ENCODE measurements at places on chromosomes 2 and 18.

DNA sequence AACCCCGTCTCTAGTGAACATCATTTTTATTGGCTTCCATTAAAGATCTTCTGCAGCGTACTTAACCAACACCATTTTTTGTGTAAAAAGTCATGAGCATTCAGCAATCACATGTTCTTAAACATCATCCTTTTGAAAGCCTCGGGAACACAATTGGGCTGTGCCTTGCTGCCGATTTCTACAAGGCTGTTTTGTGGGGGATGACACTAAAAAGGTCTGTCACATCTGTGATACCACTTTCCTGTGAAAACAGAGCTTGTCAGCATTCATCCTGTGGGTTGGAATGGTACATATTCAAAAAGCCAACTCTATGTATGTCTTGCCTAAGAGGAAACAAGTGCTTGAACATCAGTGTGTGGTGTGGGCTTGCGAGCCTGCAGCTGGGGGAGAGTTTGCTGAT is 49.1 kb upstream of the MAPRE3 start:
- DNase-seq, result no peak

GRCh38 chr18:53944721-53945120 is 279.7 kb downstream of the MBD2 start:
- no peak for DNase-seq

- no peak for DNase-seq
Measured at GRCh38 chr18:24810561-24811305, 350.3 kb downstream of the HRH4 start.

- DNase-seq, result no peak
Measured at GRCh38 chr2:222064286-222064685, 234.5 kb downstream of the PAX3 start.

- DNase-seq, result no peak
Measured at GRCh38 chr2:54570925-54571694, 115.0 kb downstream of the SPTBN1 start.

- DNase-seq, result no peak
Measured at GRCh38 chr2:236158969-236159777, 9.0 kb downstream of the GBX2 start.

DNA sequence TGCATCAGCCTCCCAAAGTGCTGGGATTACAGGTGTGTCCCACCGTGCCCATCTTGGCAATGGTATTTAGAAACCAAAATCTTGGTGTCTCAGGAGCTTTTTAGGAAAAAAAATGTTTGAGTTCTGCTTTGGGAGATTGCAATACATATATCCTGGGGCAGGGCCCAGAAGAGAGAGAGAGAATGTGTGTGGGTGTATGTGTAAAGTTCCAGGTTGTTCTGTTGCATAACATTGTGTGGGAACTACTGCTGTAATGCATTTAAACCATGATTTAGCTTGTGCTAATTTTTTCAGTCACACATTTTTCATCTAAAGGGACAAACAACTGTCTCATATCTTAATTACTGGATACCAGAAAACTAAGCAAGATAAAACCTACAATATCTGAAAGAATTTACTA is 70.8 kb upstream of the NABP1 start:
- DNase-seq, result no peak

DNA sequence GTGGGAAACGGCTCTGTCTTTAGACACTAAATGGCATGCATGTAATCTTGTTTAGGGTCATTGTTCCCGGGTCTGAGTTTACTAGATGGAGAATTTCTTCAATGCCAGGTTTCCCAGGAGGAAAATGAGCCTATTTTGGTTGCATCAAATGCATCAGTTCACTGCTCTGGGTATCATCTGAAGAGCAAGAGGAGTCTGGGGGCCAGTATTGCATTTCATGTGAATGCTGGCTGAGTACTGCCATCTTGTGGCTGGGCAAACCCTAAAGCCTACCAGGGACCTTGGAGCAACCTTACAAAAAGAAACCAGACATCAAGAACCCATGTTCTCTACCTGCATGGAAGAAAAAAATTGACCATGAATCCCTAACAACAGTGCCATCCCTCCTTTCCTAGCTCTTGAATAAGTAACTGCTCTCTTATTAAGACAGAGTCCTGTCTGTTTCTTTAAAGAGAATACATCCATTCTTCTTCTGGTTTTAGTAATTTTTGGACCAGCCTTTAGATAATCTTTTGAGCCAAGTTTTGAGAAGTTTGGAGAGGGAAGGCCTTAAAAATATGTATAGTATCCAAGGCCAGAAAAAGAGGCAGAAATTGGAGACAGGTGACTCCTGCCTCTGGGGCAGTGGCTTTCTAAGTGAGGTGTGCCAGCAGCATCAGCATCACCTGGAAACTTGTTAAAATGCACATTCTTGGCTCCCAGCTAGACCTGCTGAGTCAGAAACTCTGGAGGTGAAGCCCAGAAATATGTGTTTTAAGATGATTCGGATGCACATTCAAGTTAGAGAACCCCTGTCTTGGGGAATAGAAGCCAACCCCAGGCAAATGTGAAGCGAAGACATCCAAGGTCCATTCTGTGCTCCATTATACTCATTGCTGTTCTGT is 261.0 kb upstream of the CXCR4 start:
- DNase-seq, result peak; percentile 51

- no peak for DNase-seq
Measured at GRCh38 chr2:78980871-78981270, 44.6 kb upstream of the REG3G start.

DNA sequence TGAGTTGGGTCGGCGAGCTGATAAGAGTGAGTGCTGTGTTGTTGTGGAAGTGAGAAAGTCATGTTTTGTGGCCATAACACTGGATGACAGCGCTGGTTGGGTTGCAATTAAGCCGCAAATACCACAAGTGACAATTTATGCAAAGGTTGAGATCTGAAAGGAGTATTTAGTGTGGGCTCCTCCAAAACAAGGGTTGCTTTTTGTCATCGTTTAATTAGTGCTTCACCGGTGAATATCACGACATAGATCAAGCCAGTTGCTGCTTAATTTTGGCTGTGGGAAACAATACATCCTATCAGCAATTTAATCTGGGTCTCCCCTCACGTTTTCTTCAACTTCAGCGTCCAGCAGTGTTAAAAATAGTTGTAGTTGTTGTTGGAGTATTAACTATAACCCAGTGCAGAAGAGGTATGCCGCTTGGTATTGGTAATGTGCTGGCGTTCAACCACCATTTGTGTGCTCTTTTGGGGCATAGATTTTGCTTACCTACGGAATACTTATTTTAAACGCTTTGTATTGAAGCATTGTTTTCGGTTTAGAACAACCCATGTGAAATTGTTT is 662 bp downstream of the ACVR2A start:
- no peak for DNase-seq

Data from activated CD4-positive, CD25-positive, alpha-beta regulatory T cell treated with anti-CD3 and anti-CD28 coated beads, Interleukin-2, amount 50 U/mL, for 16 hours (primary cell).